ENCODE measurements at places on chromosomes 13 and 19.
A peak's percentile ranks its signal among the peaks of the same experiment; 100 is the strongest.

GRCh38 chr19:53091413-53092254 is 11.6 kb downstream of the ZNF160 start:
- DNase-seq, result no peak

GRCh38 chr19:18160971-18161635 is 8.1 kb downstream of the PIK3R2 start:
- peak; percentile 52 for DNase-seq

DNA sequence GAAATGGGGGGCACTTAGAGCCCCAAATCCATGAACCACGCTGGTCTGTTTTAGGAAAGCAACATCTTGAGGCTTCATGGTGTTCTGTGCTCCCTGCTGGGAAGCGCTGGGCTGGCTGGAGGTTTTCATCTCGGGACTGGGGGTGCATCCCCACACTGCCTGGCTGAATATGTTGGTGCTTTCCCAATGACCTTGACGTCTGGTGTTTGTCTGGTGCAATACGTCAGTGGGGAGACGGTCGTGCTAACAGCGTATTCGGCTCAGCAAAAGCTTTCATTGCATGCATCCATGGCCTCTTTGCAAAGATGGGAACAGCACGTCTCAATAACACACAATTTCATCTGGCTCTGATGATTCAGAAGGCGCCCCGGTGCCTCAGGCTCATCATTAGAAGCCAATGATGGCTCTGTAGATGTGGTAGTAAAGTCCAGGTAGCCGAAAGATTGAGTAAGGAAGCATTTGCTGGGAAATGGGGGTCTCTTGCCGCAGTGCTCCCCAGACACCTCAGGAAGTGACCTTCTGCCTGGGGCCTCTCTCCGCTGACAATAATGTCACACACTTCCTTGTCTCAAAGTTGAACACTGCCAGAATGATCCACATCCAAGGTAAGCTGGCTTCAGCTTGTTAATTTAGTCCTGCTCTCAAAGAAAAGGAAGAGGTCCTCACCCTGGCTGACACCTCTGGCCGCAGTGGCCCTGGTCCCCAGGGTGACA is 97.7 kb downstream of the ING1 start:
- DNase-seq, result no peak

DNA sequence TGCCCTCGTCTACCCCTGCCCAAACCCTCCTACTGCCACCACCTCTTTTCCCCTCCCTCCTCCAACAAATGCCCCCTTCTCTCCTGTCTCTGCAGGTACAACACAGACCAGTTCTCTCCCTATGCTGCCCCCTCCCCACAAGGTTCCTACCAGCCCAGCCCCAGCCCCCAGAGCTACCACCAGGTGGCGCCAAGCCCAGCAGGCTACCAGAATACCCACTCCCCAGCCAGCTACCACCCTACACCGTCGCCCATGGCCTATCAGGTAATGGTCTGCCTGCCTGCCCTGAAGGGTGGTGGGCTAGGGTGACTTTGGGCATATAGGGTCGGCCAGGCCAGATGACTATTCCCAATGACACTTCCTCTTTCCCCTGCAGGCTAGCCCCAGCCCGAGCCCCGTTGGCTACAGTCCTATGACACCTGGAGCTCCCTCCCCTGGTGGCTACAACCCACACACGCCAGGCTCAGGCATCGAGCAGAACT is 6.5 kb upstream of the TIMM50 start:
- DNase-seq, result peak; percentile 23

GRCh38 chr13:67204764-67205163 is 25.4 kb downstream of the PCDH9 start:
- DNase-seq, result peak; percentile 81

Measured in NCI-H1105 treated with DMSO at 0.1 percent for 48 hours (cell line).